SK-N-MC (cell line): ENCODE measurements at places on chromosomes 12 and 14.

DNA sequence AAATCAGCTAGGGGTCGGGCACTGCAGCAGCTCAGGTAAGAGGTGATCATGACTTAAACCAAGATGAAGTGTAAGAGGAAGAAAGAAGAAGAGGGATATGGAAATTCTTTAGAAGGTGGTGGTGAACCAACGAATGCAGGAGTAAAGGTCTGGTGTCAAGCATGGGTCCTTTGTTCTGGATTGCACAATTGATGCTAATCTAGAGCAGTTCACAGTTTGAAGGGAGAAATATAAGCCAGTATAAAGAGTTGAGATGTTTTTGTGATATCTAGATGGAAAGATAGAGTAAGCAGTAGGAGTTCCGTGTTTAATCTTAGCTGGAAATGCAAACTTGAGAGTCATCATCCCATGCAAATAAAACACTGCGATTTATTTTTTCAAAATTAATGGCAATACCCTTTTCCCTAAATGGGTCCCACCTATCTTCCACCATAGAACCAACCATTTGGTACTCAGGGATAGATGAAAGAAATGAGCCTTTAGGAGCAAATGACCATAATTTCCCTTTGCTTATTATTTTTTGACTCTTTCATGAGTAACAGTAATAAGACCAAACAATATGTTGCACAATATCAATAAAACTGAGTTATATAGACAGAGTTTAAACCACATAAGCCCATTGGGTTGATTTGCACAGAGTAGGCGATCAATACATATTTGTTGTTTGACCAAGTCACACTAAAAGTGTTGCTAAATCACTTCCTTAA is 15.0 kb upstream of the MGP start:
- no peak for DNase-seq

DNA sequence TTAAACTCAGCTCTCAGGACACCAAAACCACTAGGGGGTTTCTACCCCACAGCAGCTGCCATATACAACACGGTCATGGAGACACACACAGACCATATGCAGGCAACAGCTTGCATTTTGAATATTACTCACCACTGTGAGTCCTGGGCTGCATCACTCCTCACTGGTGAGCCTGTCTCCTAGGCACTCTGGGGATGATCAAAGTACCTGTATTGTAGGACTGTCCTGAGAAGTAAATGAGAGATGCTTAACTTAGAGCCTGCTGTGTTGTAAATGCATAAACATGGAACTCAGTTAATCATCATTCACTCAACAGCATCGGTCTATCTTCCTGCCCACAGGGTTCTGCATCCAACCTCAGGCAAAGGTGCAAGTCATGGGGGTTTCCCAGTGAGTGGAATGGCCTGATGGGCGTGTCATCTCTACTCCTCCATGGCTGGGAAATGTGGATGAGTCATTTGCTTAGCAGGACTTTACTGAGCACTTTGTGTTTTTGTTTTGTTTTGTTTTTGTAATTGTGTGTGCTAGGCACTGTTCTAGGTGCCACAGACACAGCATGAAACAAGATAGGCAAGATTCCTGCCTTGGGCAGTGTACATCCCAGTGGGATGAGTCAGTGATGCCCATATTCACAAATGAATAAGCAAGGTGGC is 1141.2 kb upstream of the TMEM132C start:
- DNase-seq: no peak

DNA sequence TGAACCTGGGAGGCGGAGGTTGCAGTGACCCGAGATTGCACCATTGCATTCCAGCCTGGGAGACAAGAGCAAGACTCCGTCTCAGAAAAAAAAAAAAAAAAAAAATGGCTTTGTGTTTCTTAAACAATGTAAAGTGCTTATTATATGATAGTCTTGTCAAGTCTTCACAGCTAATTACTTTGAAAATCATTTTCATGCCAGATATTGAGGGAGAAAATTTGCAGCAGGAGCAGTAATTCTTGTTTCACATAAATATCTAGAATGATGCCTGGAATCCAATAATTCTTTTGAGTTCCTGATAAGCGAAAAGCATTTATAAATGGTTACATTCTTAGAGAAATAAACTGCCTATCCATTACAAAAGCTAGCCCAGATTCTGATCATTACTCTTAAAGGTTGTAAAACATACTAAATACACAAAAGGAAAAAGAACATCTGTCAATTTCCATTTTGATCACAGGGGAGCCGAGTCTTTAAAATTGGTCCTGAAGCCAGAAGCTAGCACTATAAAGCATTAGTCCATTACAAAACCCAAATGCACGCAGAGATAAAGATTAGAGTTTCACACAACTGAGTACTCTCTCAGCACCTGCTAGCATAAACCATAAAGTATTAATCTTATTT is 50.3 kb downstream of the IFT81 start:
- no peak for DNase-seq

GRCh38 chr12:86513226-86513625 is 257.0 kb upstream of the MGAT4C start:
- no peak for DNase-seq

DNA sequence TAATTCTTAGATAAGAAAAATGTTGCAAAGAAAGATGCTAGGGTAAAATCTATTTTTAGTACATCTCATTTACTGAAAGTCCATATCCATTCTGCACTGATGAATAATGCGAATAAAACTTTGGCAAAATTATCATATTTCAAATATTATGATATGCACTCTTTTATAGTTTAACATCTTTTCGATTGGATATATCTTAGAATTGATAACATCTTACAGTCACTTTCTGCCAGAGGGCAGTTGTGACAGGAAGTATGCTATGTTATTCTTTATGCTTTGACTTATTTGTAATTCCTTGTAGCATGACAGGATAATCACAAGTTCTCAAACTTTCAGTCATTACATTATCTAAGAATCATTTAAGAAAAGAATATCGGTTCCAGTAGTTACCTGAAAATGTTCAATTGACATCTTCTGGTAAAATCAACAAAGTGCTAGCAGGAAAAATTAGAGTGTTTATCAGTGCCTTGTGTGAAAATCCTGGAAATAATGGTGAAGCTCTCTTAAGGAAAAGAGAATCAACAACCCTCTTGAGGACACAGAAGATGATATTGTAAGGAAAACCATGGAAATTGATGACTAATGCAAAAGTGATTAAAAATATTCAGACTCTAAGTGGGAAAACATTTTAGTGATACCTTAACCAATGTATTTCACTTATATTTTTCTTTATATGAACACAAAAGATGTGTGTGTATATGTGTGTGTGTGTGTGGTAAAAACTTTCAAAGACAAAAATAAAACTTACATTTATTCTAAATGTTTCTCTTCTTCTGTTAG is 95.5 kb downstream of the SLC6A15 start:
- DNase-seq: no peak

DNA sequence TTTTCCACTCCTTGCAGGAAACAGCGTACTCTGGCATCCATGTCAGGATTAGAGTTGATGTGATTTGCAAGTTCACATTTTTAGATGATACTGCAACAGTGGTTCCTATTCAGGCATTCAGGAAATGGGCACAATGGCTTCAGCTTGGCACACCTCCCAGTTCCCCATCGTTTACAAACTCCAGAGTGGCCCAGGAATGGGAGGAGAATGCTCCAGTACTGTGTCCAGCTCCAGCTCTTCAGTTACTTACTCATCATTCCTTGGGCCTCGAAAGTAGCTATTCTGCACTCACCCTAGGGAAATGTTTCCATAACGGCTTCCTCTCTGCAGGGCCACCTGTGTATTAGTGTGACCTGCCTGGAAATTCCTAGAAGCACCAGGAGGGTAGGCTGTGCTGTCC is 239.7 kb upstream of the RGS6 start:
- DNase-seq: no peak

GRCh38 chr14:58639198-58639565 is 1.4 kb downstream of the DACT1 start:
- DNase-seq: no peak

DNA sequence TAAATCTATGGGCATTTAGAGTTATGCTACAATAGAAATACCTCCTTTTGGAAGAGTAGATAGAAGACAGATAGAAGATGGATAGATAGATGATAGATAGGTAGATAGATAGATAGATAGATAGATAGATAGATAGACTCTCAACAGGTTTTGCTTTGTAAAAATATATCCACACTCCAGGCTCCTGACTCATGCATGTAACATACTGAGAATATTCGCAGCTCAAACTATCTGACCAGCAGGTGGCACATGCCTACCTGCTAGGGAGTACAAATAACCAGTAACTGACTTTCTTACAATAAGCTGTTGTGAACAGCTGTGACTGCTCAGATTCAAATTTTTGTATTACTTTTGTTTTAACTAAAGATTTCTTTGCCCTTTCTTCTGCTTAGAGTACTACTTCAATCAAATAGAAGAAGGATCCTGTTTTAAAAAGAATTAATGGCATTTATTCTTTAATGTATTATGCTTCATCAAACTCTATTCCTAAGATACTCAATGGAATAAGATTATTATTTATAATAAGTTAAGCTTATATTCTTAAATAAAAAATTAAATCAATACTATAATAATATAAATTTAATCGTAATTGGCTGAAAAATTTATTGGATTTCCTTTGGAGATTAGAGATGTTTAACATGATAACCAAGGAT is 15.8 kb upstream of the CPNE8 start:
- peak; percentile 30 for DNase-seq

DNA sequence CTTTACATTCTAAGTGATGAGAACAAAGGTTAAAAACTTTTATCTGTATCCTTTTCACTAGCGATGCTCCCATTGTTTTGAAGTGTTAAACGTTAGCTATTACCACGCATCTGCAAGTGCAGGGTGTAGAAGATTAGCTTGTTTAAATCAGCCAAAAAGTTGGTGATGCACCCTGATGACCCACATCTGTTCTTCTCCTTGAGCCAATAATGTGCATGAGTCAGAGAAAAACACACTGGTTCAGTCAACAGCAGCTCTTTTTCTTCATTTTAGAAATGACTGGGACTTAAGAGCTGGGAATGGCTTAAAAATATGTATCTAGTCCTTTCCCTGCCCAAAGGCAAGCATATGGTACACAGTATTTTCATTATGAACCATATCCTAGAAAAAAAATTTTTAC is 323.5 kb upstream of the PDE3A start:
- DNase-seq: no peak

DNA sequence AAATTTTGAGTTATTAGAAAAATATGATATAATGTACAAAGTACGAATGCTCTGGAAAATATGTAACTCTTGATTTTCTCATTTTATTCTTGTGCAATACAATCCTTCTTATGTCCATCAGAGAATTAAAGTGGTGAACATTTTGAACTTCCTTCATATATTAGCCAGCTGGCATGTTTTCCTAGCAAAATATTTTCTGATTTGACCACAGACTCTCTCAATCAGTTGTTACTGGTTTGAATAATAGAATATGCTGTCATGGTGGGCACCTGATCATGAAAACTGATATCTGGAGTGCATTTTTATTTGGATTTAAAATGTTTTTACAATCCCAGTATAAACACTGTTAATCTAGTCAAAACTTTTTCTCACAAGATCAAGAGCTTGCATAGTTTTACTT is 24.2 kb downstream of the PARPBP start:
- no peak for DNase-seq
